ENCODE measurements at places on chromosomes 3 and 15. TPM values are rescaled to one million over a fixed set of nuclear protein-coding genes. Genes with fewer than 3 reads are reported as not detected.

DNA sequence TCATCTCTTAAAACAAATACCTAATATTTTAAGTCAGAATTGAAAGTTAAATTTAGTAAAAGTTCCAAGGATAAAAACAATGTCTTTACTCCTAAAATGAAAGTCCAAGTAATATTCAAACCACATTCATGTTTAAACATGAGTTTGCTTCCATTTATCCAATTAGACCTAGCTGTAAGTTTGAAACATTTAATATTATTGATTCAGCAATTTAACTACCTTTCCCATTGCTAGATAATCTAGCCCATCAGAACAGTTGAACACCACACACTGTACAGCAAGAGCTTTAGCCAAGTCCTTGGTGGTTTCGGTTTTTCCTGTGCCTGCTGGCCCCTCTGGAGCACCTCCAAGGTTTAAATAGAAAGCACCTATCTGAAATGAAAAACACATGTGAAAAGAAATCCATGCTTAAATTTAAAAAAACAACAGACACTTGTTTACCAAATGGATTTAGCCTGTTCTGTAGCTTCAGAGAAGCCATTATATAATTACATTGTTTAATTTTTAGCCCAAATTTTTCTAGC lies 97.8 kb downstream of the DNAH12 start:
- no peak overlapping the region for H3K27ac ChIP-seq
- H3K4me1 ChIP-seq = peaks cover 6% of the 10 kb centered on the region
- H3K27me3 ChIP-seq = no peaks in the 10 kb centered on the region

- DNase-seq = no peak
- H3K27ac ChIP-seq = no peak overlapping the region
- peaks cover 7% of the 10 kb centered on the region for H3K36me3 ChIP-seq
- H3K4me1 ChIP-seq = no peaks in the 10 kb centered on the region
These were observed 40.1 kb upstream of the TAFA4 start for GRCh38 chr3:68972358-68972979.

Gene FAM98B
- total RNA-seq = 20.9 TPM

Gene PCOLCE2
- 9.3 TPM for total RNA-seq

- DNase-seq = no peak
- no peak overlapping the region for H3K27ac ChIP-seq
- H3K36me3 ChIP-seq = no peaks in the 10 kb centered on the region
- no peak overlapping the region for H3K4me3 ChIP-seq
These were observed 60.7 kb downstream of the AGTR1 start for GRCh38 chr3:148758303-148758884.

DNA sequence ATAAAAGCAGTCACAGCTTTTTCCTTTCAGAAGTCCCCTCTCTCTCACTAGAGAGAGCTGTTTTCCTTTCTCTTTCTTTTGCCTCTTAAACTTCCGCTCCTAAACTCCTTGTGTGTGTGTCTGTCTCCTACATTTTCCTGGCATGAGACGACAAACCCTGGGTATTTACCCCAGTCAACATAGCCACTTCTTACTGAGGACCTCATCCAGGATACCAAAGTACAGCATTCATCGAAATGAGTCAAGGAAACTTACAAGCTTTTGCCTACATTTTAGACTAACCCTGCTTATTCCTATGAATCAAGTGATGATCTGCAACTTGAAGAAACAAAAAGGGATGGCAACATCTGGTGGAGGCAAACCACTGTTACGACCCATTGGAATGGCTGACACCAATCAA lies 16.7 kb downstream of the PATL2 start:
- no peaks in the 10 kb centered on the region for H3K4me1 ChIP-seq
- no peak for DNase-seq
- H3K27me3 ChIP-seq = peaks cover 32% of the 10 kb centered on the region
- no peak overlapping the region for H3K27ac ChIP-seq

Gene ARGFX
- total RNA-seq = not detected

Gene TRIM42
- total RNA-seq = not detected

DNA sequence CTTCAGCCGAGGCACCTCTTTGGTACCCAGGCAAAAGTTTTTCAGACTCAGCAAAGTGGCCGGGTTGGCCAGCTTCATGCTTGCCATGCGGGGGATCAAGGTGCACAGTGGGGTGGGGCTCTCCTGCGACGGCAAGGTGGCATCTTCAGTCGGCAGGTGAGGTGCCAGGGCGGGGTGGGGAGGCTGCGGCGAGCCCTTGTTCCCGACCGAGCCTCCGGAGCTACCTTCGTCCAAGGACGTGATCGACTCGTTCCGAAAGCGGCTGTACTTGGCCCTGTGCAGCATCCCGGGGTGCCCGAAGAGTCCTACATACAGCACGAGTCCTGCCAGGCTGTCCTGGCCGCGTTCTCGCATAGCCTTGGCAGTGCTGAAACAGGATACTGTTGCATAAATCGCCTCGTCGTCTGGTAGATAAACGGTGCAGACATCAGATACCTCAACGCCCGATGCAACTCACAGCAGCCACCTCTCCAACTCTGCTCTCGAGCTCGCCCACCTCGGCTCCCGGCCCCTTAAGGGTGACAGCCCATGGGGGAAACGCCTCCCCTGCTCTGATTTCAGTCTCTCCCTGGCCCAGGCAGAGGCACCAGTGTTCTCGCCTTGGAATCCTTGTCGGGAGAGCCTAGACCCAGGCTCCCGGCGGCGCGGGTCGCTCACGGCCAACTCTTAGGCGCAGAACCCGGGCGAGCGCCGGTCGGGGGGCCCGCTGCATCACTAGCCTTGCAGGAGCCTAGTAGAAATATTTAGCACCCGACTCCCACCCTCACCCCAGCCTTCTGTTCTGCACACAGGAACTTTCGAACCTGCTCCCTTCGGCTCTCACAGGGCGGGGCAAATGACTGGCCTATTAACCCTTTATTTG lies 826 bp downstream of the SHC4 start:
- peaks cover 4% of the 10 kb centered on the region for H3K36me3 ChIP-seq
- peak overlapping the region; percentile 94 for H3K27ac ChIP-seq
- H3K4me1 ChIP-seq = peaks cover 80% of the 10 kb centered on the region
- H3K27me3 ChIP-seq = no peaks in the 10 kb centered on the region

DNA sequence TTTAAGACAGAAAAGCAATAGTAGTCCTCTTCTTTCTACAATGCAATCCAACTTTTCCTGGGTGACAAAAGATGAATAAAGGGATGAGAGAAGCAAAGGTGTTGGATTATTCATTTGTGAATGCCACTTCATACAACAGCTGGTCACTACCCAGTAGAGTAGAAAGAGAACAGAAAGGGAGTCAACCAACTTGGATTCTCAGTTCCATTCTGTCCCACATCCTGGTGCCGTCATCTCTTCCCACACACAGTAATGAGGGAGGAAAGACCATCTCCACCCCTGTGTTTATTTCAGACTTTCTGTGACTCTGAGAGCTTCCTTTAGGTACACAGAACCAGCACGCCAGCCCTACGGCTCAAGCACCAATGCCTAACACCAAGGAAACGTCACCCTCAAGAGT lies 71.0 kb downstream of the FOXP1 start:
- no peak overlapping the region for H3K27ac ChIP-seq
- H3K27me3 ChIP-seq = no peaks in the 10 kb centered on the region
- no peaks in the 10 kb centered on the region for H3K36me3 ChIP-seq
- H3K4me3 ChIP-seq = no peak overlapping the region
- DNase-seq = no peak

DNA sequence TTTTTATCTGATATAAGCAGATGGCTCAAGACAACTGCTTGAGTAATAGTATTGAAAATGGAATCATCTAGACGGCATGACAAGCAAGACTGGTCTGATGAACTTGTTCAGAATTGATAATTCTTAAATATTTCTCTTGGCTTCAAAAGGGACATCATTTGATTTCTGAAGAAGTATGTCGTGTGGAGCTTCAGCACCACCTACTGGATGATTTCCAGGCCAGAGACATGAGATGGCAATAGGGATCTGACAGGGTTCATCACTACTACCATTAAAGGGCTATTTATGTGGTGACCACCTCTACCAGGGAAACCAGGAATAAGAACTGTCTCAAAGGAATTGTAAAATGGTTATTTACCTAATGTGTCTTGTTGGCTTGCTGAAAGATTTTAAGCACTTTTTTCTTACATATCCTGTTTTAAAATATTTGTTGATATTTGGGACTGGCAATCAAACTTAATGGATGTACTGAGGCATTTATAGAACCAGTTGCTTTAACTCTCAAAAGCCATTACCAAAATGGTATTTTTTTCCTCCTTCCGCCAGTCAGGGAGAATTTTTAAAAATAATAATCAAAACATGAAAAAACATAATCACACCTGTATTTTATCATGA lies 99.5 kb upstream of the FAM98B start:
- peaks cover 16% of the 10 kb centered on the region for H3K4me1 ChIP-seq
- H3K27me3 ChIP-seq = no peaks in the 10 kb centered on the region
- no peak overlapping the region for H3K27ac ChIP-seq
- H3K4me3 ChIP-seq = no peak overlapping the region
- DNase-seq = no peak

DNA sequence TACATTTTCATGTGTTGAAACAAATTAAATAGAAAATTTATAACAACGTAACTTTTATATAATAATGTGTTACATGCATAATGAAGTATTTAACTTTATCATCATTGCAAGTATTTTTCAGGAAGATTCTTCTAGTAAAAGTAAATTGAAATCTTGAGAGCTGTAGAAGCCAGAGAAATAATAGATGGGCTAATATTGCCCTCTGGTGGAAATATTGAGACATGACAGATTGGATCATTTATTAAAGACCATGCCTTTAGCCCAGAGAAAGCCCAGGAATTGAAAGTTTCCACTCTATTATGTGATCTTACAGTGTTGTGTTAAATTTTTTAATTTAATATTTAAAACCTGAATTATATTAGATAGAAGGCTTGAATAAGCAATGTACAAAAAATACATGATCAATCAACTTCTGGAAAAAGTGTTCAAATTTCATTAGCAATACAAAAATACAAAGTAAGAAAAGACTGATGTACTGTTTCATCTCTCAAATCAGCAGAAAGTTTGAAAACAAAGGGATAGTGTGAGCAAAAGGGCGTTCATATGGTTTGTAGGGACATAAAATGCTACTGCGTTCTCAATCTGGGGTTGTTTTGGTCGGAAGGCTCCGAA lies 52.7 kb upstream of the SPTSSB start:
- no peak for DNase-seq
- no peak overlapping the region for H3K27ac ChIP-seq
- H3K4me3 ChIP-seq = no peak overlapping the region
- H3K27me3 ChIP-seq = no peaks in the 10 kb centered on the region
- no peaks in the 10 kb centered on the region for H3K36me3 ChIP-seq

DNA sequence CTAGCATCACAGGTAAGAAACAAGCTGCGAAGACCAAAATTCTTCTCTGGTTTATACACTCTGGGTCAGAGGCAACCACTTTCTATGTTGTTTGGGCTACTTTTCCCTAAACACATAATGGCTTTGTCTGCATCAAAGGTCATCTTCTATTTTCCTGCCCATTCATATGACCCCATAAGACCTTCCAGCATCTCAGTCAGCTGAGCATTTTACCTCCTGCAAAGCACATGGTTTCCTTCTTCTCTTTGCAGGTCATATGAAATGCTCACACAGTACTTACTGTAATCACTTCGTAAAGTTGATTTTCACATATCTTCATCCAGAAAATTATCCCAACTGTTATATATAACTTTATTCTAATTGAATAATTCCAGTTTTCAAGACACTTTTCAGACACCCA lies 34.8 kb downstream of the LIPC start:
- peaks cover 30% of the 10 kb centered on the region for H3K4me1 ChIP-seq
- no peak overlapping the region for H3K4me3 ChIP-seq
- no peaks in the 10 kb centered on the region for H3K27me3 ChIP-seq
- no peak overlapping the region for H3K27ac ChIP-seq

DNA sequence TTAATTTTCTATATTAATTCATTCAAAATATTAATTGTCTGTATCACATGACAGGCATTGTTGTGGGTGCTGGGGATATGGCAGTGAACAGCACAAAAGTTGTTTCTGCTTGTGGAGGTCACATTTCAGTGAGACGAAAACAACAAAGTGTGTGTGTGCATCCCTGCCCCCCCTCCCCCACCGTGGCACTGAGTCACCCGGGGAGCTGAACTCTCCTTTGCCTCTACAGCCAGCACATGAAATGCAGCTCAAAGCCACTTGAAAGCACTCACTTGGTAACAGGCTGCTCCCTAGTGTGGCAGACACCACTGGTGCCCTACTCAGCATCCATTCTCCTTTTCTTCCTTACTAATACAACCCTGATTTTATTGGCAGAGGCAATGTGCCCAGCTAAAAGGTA lies 16.9 kb upstream of the SCAMP5 start:
- H3K4me1 ChIP-seq = no peaks in the 10 kb centered on the region
- no peak overlapping the region for H3K27ac ChIP-seq
- H3K4me3 ChIP-seq = no peak overlapping the region
- H3K36me3 ChIP-seq = no peaks in the 10 kb centered on the region
- no peak for DNase-seq

Gene FBXW12
- total RNA-seq = not detected
